ENCODE measurements at places on chromosomes 1 and 21. TPM values are rescaled to one million over a fixed set of nuclear protein-coding genes. Genes with fewer than 3 reads are reported as not detected.

GRCh38 chr1:92851729-92852128 lies 19.9 kb downstream of the RPL5 start:
- no peak for DNase-seq

- no peak for DNase-seq
These were observed 16.1 kb downstream of the ENSA start for GRCh38 chr1:150613061-150613920.

DNA sequence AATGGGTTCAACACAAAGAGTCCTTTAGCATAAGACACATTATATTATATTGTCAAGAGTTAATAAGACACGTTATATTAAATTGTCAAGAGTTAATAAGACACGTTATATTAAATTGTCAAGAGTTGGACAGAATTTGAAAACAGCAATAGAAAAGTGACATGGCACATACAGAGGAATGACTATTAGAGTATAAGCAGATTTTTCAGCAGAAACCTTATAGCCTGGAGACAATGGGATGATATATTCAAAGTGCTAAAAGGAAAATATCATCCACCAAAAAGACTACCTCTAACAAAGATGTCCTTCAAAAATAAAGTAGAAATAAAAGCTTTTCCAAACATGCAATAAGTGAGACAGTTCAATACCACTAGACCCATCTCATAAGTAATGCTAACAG lies 36.0 kb upstream of the HSPA13 start:
- DNase-seq, result no peak

GRCh38 chr1:7783178-7783711 lies 846 bp upstream of the PER3 start:
- no peak for DNase-seq

Gene LCE2C
- total RNA-seq, result not detected

Gene CYP4A22
- 1.0 TPM for total RNA-seq

Gene CFHR2
- total RNA-seq, result not detected
